ENCODE measurements at places on chromosomes 7 and 10.
A peak's percentile ranks its signal among the peaks of the same experiment; 100 is the strongest.

DNA sequence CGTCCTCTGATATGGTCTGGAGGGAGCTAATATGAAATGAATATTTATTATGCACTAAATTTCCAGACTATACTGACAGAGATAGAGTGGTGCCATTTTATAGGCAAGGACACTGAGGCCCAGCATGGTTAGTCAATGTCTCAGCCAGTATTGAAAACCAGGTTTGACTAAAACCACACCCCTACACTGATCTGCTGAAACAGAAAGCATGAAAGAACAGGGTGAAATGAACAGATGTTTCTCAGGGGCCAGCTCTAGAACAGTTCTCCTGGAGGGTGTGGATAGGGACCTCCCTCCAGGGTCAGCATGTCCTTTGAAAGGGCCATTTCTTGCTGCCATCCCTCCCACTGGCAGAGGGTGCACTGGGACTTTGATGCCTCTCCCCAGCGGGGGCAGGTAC is 700.5 kb downstream of the GRID1 start:
- no peak for DNase-seq

DNA sequence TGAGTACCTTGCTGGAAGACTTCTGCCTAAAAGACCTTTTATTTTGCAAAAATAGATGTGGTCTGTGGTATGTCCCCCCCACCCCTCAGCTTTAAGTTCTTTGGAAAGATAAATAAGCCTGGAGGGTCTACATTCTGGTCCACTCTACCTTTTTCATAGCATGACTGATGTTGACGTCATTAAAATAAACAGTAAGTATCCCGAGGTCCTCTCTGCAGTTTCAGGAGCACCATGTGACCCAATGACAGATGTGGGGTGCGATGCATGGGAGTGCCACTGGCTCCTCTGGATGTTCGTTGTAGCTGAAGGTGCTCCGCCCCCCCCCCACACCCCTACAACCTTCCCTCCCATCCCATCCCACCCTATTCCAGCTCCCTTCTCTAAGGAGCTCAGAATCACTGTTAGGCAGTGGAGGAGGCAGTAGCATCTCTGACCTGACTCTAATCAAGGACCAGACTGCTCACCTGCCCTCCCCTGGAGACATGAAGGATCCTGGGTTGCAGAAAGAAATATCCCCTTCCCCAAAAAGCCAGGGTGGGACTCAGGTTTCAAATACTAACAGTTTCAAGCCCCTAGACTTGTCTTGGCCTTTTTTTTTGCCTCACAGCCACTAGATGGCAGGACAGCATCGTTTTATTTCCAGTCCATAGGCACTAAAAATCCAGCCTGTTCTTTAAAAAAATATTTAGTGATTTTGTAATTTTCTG is 25.1 kb downstream of the CASP7 start:
- DNase-seq = no peak

DNA sequence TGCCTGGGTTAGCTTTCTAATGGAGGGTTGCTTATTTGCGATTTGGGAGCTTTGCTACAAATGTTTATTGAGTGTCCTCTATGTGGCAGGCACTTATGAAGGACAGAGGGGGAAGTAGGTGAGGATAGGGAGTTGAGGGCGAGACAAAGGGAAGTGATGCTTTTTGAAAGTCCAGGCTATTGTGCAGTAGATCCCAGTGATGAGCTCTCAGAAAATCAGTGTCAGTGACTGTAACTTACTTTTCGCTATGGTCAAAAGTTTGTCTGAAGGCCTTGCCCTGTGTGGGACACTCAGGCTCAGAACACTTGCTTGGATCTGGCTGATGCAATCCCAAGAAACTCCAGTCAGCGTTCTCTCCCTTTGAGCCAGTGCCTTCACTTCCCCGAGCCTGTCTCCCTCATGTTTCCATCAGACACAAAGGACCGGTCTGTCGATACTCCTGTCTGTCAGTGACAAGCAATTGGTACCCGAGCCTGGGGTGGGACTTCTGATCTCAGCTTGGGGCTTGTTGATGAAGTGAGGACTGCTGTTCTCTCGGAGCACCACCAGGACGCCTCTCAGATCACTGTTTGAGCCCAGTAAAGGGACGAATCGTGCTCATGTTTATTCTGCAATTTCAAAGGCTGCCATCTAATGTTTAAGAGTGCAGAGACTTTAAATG is 63.1 kb upstream of the SORCS3 start:
- peak; percentile 84 for DNase-seq

DNA sequence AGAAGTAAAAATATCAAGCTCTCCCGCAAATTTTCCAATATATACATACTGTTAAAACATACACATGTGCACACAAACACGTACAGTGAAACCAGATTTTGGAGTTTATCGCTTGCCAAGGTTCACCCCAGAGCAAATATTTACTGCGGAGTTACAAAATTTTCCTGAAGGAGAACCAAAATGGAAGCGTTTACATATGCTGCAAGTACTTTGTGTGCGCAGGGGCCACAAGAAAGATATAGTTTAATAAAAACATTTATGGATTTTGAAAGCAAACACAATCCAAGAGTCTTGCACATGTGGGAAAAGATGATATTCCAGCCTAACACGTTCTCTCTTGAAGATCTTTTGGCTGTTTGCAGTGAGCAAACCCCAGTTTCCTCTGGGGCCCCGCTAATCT is 301.3 kb upstream of the NFE2L3 start:
- DNase-seq = no peak

DNA sequence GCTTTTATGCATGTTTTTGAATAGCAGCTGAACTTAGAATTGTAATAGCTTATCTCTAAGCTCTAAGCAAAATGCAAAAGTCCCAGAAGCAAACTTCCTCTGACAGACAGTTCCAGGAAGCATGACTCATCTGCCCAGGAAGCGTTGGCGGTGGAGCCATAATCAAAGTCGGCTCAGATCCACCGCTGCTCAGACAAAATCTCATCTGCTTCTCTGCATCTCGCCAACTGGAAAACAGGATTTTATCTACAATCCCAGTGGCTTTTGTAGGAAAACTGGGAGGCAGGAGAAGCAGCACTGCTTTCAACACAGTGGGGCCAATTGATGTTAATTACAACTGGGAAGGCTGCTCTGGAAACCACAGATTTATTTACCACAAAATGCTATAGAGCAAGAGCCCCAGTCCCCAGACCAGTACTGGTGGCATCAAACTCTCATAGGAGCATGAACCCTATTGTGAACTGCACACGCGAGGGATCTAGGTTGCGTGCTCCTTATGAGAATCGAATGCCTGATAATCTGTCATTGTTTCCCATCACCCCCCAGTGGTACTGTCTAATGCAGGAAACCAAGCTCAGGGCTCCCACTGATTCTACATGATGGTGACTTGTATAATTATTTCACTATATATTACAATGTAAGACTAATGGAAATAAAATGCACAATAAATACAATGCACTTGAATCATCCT is 99.9 kb downstream of the CUBN start:
- peak; percentile 93 for DNase-seq
